Ascending aorta (tissue), 2 donors: ENCODE measurements at places on chromosomes 16 and 17.
A peak's percentile ranks its signal among the peaks of the same experiment; 100 is the strongest.

GRCh38 chr17:18964550-18964949 lies 12.6 kb downstream of the SLC5A10 start:
- DNase-seq: no peak

DNA sequence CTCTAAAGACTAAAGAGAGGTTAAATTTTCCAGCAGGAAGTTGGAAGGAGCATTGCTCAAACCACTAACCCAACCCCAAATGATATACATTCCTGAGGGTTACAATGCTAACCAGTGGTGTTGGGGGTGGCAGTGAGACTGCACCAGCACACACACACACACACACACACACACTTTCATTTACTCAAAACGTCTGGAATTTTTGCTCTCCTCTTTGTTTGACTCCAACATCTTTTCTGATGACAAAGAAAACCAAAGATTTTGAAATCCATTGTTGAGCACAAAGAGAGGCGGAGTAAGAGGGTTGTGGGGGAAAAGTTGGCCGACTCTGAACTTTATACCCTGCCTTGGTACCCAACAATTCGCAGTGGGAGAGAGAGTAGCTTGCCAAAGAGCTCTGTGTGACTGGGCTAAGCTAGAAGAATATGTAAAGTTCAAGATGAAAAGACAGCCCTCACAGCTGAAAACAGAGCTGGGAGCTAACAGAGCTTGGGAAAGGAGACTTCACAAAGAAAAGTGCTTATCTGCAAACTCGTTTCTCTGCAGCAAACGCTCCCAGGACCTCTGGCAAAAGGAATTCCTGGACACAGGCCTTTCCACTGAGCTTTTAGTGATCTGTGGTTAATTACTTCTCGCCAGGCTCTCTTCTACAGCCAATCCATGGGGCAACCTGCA lies 426.0 kb upstream of the CDH11 start:
- no peak for DNase-seq

GRCh38 chr17:28334666-28335200 lies 539 bp downstream of the IFT20 start:
- DNase-seq: no peak

- DNase-seq: no peak
Observed at GRCh38 chr16:9159839-9160550, 68.6 kb downstream of the HAPSTR1 start.

GRCh38 chr17:67578142-67578457 lies 139.6 kb upstream of the NOL11 start:
- DNase-seq: no peak

DNA sequence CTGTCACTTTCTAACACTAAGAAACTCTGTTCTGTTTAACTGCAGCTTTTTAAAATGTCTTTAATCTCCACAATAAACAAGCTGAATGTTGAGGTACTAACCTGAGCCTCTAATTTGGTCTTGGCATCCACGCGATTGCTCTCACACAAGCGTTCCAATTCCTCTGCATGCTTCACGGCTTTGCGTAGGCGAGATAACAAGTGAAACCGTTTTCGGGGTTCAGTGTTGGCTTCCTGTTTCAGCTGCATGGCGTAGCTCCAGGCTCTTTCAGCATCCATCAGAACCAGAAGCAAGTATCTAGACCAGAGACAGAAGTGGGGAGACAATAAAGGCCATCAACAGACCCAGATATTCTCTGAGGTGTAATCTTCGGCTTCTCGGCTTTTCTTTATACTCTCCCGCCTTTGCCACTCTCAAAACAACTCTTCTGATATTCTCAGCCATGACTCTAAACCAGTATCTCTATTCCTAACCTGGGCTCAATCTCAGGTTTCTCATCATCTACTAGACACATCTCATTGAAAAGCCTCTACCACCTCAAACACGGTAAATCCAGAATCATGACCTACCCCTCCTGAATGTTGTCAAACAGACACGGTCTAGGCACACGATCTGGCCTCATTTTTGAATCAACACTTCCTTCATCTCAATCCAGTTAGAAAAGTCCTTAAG lies 8.3 kb downstream of the SRP68 start:
- no peak for DNase-seq

DNA sequence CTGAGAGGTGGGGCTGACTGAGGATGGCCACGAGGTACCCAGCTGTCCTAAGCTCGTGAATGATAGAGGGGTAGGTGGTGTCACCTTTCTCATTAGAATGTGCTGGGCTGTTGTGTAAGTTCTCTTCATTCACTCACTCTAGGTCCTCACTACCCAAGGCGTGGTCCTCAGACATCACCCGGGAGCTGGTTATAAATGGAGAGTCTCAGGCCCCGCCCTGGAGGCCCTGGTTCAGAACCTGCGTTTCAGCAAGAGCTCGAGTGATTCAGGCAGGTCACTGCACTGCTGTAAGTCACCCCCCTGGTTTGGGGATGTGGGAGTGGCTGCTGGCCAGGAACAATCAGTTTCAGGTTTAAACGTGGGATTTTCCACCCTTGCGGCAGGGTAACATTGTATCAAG lies 139.8 kb downstream of the FOXL1 start:
- no peak for DNase-seq

GRCh38 chr17:56727876-56728617 lies 105.7 kb downstream of the C17orf67 start:
- no peak for DNase-seq

GRCh38 chr16:78060809-78061208 lies 38.5 kb downstream of the CLEC3A start:
- no peak for DNase-seq

GRCh38 chr17:29566473-29567303 lies at the start of gene ABHD15:
ABHD15 (minus strand) TSS chr17:29567037; CDS start chr17:29566966, 71 bp downstream.
- peak; percentile 86 for DNase-seq
